Sigmoid colon (tissue), 7 donors: ENCODE measurements at places on chromosomes 4 and X. TPM values are rescaled to one million over a fixed set of nuclear protein-coding genes. Genes with fewer than 3 reads are reported as not detected.

- no peak overlapping the region for H3K27ac ChIP-seq
- DNase-seq, result no peak
- H3K27me3 ChIP-seq, result no peaks in the 10 kb centered on the region
- no peak overlapping the region for H3K4me3 ChIP-seq
- no peaks in the 10 kb centered on the region for H3K36me3 ChIP-seq
Measured at GRCh38 chr4:109562457-109563239, 2.6 kb downstream of the MCUB start.

DNA sequence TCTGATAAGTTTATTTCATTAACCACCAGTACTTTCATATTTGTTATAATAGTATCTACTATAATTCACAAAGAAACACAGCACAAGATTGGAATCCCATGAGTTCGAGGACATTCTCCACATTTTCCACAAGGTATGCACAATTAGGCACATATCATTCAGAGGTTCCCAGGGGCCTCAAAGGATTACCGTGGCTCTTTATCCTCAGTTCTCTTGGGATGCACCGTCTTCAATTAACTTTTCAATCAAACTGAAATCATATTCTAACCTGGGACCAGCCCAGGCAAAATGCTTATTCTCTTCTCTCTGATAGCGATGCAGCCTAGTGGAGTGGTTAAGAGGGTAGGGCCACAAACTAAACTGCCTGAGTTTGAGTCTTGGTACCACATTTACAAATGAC lies 242.6 kb upstream of the RASGEF1B start:
- no peak for DNase-seq
- H3K36me3 ChIP-seq, result no peaks in the 10 kb centered on the region
- no peak overlapping the region for H3K27ac ChIP-seq
- H3K4me1 ChIP-seq, result no peaks in the 10 kb centered on the region
- H3K27me3 ChIP-seq, result no peaks in the 10 kb centered on the region

- no peak overlapping the region for H3K27ac ChIP-seq
- no peaks in the 10 kb centered on the region for H3K36me3 ChIP-seq
- no peaks in the 10 kb centered on the region for H3K27me3 ChIP-seq
Measured at GRCh38 chr4:183485411-183486160, 19.3 kb upstream of the ING2 start.

DNA sequence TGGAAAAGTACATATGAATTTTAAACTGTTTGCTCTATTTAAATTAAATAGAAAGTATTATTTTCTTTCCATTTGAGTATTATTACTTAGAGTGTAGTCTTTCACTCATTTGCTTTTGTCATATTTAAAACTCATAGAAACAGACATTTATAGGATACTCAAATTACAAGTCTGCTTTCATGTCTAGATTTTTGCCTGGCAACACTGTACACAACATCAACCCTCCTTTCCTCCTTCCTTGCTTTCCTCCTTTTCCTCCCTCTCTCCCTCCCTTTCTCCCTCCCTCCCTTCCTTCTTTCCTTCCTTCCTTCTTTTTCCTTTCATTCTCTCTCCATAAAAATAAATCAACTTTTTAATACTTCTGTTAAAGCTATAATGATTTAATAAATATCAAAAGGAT lies 2361.2 kb downstream of the ARAP2 start:
- no peak overlapping the region for H3K4me3 ChIP-seq
- no peaks in the 10 kb centered on the region for H3K27me3 ChIP-seq
- H3K27ac ChIP-seq, result no peak overlapping the region

- peaks cover 9% of the 10 kb centered on the region for H3K4me1 ChIP-seq
- H3K27me3 ChIP-seq, result no peaks in the 10 kb centered on the region
- no peak overlapping the region for H3K27ac ChIP-seq
- no peaks in the 10 kb centered on the region for H3K36me3 ChIP-seq
- no peak overlapping the region for H3K4me3 ChIP-seq
Measured at GRCh38 chrX:153684467-153685155, 3.1 kb upstream of the SLC6A8 start.

The STOX2 gene
- 9.6 TPM for total RNA-seq
